Nucleus accumbens (tissue), 56 donors: ENCODE measurements at places on chromosomes 7 and 10.

- DNase-seq: no peak
Measured at GRCh38 chr7:77362905-77363304, 53.2 kb downstream of the GSAP start.

- DNase-seq: no peak
Measured at GRCh38 chr7:130622866-130623265, 45.7 kb downstream of the COPG2 start.

DNA sequence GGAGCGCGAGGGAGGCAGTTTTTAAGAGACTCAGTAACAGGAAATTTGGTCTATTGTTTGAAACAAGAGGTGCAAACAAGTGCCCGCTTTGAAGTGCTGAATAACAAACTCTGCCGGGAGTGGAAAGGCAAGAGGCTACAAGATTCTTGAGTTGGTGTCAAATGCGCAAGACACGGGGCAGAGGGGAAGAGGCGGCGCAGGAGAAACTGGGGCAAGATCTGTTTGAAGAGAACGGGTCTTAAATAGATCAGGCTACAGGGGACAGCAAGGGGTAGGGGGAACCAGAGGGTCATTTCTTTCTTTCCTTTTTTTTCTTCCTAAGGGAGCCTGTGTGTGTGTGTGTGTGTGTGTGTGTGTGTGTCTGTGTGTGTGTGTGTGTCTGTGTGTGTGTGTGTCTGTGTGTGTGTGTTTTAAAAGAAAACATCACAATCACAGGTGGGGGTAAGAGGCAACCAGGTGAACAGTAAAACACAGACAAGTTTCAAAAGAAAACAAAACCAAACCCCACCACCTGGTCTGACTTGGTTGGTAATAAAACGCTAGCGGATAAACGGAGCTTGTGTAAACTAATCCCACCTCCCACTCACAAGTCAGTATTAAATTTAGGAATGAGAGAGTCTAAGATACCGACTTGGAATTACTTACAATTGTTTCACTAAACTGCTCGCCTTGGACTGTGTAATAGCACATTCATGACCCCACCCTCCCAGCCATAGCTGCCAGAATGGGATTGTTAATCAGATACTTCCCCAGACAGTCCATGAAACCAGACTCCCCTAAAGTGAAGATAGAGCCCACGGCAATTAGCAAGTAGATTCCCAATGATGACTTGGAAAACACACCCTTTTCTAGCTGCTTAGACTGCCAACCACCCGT is 13.1 kb upstream of the CUX1 start:
- no peak for DNase-seq

GRCh38 chr7:151724920-151725584 is 151.9 kb downstream of the PRKAG2 start:
- no peak for DNase-seq

GRCh38 chr7:7151865-7152264 is 30.5 kb upstream of the C1GALT1 start:
- DNase-seq: no peak

DNA sequence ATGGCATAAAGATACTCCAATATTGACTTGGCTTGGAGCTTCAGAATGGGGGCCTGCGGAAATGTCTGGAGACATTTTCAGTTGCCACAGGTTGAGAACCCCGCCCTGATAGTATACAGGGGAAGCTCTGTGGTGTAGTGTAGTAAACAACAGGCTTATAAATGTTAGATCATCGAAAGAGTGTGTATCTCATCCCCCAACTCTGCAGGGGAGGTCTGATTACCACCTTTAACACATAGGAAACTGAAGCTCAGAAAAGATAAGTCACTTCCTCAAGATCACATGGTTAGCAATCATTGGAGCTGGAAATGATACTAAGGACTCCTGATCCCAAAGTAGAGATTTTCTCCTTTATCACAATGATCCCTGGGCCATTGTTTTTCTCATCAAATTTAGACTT is 144.5 kb upstream of the BMPER start:
- no peak for DNase-seq

DNA sequence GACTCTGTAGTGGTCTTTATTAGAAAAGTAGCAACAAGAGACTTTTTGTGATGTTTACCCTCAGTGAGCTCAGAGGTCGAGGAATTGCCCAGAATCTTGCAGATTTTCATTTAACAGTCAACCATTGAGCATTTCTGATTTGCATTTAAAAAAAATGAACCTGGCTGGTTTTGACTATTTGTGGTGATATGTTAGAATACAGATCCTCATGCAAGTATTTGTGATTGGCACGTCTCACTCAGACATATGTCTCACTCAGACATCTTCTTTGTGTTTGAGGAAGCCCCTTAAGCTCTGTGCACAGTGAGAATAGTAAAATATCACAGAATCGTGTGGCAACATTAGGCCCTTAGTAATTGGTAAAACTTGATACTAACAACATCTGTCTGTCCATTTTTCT is 113.2 kb downstream of the SND1 start:
- DNase-seq: no peak

GRCh38 chr7:121366852-121367431 is 29.2 kb downstream of the FAM3C start:
- DNase-seq: no peak

DNA sequence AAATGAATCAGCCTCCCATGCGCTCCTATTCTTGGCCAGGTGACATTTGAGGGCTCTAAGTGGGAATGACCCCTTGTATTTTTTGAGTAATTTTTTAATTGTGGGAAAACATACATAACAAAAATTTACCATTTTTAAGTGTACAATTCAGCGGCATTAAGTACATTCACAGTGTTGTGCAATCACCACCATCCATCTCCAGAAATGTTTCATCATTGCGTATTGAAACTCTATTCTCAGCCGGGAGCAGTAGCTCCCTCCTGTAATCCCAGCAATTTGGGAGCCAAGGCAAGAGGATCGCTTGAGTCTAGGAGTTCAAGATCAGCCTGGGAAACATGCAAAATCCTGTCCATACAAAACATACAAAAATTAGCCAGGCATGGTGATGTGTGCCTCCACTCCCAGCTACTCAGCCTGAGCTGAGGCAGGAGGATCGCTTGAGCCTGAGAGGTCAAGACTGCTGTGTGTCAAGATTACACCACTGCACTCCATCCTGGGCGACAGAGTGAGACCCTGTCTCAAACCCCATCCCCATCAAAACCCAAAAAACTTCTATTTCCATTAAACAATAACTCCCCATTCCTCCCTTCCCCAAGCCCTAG is 2.5 kb downstream of the ANTXRL start:
- no peak for DNase-seq

DNA sequence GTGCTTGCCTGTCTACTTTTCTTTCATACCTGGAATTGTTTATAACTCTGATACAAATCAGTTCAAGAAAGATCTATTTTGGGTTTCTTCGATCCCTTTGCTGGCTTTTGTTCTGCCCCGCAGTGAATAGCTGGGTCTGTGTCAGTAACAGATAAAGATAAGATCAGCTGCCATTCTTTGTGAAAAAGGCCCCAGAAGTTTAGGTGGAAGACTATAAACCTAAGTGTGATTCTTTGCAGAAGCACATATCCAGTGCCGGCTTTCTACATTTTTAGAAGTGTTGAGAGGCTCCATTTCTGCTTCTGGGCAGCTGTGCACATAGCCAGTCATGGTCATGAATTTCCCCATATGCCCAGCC is 686.4 kb upstream of the C7orf33 start:
- no peak for DNase-seq

DNA sequence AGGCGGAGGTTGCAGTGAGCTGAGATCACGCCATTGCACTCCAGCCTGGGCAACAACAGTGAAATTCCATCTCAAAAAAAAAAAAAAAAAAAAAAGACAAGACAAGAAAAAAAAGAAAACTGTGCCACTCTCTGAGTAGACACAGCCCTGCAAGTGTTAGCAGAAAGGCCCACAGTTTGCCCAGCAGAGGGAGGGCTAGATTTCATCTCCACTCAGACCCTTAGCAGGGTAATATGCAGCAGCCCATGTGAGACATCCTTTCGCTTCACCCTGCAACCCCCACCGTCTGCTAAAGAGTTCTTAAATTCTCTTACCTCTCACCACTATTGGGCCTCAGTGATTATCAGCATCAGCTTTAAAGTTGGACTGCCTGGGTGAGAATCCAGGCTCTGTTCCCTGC is 38.2 kb downstream of the CTNNA3 start:
- no peak for DNase-seq

DNA sequence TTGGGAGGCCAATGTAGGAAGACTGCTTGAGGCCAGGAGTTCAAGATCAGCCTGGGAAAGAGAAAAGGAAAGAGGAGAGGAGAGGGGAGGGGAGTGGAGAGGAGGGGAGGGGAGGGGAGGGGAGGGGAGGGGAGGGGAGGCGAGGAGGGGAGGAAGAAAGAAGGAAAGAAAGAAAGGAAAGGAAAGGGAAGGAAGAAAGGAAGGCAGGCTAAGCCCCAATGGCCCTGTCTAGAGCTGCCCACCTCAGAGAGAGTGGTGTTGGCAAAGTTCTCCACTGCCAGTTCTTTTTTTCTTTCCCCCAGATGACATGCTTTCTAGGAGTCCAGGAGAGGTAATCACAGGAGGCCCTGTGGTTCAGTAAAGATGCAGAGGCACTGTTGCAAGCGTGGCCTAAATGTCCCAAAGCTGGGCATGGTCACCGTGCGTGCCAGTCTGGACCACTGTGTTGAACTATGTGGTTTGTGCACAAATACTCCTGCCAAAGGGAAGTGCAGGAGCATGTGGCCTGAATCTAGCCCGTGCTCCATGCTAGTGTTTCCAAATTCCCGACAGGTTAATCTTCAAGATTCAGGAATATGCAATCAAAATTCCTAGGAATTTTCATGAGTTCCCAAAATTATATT is 39.7 kb downstream of the ODAD2 start:
- DNase-seq: no peak

GRCh38 chr7:156534925-156535324 is 105.6 kb upstream of the RNF32 start:
- DNase-seq: no peak

DNA sequence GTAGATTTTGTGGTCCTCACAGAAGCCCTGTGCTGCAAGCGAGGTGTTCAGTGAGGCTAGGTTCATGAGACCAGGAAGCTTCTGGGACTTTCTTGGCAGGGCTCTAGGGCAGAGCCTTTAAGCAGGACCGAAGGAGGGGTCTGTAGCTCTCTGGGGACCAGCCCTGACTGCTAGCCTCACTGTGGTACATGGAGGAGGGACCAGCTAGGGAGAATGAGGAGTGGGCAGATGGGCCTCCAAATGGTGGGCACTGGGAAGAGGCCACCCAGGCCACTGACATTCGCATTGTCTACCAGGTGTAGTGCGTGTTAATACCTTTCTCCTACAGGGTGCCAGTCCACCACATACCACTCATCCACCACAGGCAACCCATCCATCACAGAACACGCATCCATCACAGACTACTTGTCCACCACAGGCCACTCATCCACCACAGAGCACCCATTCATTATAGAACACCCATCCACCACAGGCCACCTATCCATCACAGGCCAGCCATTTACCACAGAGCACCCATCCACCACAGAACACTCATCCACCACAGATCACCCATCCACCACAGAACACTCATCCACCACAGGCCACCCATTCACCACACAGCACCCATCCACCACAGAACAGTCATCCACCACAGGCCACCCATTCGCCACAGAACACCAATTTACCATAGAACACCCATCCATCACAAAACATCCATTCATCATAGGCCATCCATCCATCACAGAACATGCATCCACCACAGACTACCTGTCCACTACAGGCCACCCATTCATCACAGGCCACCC is 31.6 kb upstream of the ZNF488 start:
- no peak for DNase-seq

- no peak for DNase-seq
Measured at GRCh38 chr7:55517936-55518689, 54.2 kb downstream of the VOPP1 start.

DNA sequence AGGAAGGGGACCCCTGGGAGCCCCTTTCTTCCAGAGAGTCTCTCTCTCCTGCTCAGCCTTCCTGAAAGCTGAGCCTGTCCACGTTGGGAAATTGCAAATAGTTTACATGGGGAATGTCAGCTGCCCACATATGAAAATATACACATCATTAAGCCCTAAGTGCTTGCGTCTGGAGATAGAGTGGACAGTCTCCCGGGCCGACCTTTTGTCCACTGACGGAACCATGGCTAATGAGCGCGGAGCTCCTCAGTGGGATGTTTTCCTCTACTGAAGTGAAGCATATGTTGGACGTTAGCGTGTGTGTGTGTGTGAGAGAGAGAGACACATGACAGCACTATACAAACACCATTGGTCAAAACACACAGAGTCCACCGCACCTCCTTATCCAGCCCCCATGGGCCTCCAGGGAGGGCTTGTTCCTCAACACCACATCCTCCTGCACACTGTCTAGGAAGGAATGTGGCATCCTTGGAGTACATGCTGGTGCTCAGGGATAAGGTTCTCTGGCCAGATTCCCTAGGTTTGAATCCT is 128.4 kb downstream of the RGS10 start:
- no peak for DNase-seq

- no peak for DNase-seq
Measured at GRCh38 chr10:60463746-60464145, 74.1 kb upstream of the ANK3 start.

DNA sequence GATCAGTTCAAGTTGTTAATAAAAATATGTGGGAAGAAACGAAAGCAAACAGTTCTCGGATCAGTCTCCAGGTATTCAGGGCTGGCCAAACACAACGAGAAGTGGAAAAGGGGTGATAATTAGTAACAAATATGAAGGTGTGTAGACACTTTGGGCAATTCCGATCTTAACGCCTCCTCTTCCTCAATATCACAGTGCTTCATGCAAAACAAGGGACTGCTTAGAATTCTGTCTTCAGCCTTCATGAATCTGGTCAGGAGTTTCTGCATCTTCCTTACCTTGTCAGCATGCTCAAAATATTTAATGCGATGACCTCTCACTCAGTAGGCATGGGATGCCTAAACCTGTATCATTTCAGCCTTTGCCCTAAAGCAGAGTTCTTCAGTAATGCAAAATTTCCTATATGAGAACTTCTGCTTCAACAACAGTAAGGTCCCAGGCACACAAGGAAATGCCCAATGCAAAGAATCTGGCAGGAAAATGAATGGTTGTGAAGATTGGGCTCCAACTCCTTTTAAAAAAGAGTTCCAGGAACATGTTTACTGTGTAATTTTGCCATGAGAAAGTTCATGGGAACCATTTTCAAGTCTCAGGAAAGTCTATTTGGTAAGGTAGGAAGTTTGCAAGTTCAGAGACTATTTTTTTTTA is 23.4 kb upstream of the VAX1 start:
- DNase-seq: no peak

GRCh38 chr10:120012131-120012400 is 119.5 kb downstream of the SEC23IP start:
- no peak for DNase-seq

GRCh38 chr10:126806498-126806897 is 98.7 kb upstream of the DOCK1 start:
- no peak for DNase-seq
